Aortic smooth muscle cell (primary cell): ENCODE measurements at places on chromosomes 7 and 10. TPM values are rescaled to one million over a fixed set of nuclear protein-coding genes. Genes with fewer than 3 reads are reported as not detected.

The DNAJC12 gene
- total RNA-seq, result 1.6 and 2.5 TPM in 2 replicates

The FGFBP3 gene
- 0.56 and 1.1 TPM in 2 replicates for total RNA-seq

The SBDS gene
- 118 and 129 TPM in 2 replicates for total RNA-seq

The OPALIN gene
- not detected in 2 replicates for total RNA-seq

The SPAM1 gene
- not detected in 2 replicates for total RNA-seq

The SFXN4 gene
- total RNA-seq, result 6.6 and 9.8 TPM in 2 replicates

The SPDYE8 gene
- total RNA-seq, result not detected in 2 replicates

The MYPN gene
- total RNA-seq, result 0.06 and 0.26 TPM in 2 replicates

The MMP21 gene
- not detected in 2 replicates for total RNA-seq

The SYCE1 gene
- 0.19 TPM in 1 of 2 replicates, not detected in the other for total RNA-seq
